ENCODE measurements at places on chromosomes 11 and 22.

DNA sequence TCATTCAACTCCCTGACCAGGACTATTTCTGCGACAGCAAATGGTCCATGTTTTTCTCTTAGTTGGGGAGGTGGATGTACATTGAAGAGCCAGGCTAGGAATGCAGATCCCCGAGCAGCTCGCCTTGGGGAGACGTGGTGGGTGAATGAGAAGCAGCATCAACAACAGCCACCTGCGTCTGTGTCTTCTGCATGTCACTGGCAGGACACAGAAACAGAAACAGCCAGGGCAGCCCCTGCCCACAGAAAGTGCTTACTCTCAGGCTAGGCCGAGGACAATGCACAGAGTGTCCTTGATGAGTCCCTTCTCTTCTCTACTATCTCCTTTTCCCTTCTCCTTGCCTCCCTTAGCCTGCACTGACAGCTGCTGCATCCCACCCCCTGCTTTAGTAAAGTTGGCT is 541.9 kb upstream of the CADM1 start:
- DNase-seq: no peak

- peak; percentile 78 for DNase-seq
Observed at GRCh38 chr11:77672264-77672663, 34.7 kb upstream of the CLNS1A start.

DNA sequence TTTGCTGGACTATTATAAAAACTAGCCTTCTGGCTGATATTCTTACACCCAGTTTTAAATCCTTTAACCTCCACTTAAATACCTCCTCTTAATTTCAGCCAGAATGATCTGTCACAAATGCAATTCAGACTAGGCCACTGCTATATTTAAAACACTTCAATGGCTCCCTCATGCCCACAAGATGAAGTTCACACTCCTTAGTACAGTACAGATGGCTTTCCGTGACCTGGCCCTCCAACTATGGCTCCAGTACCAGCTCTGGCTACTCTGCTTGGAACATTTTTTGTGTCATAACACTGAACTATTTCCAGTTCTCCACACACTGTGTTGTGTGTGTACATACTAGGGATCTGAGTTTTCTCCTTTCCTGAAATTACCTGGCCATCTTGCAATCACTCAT is 353.4 kb downstream of the SOX6 start:
- no peak for DNase-seq

- DNase-seq: no peak
Observed at GRCh38 chr11:102497061-102497460, 33.5 kb downstream of the MMP7 start.

GRCh38 chr11:118621784-118622375 is 14.5 kb downstream of the PHLDB1 start:
- no peak for DNase-seq

- no peak for DNase-seq
Observed at GRCh38 chr22:34210301-34210700, 290.0 kb upstream of the LARGE1 start.

GRCh38 chr11:67504005-67504949 is 886 bp downstream of the PITPNM1 start:
- DNase-seq: peak; percentile 96

All from osteoblast (primary cell).